ENCODE measurements at places on chromosomes 12 and 14.

GRCh38 chr12:75581515-75581914 is 70.1 kb upstream of the KRR1 start:
- no peak for DNase-seq

DNA sequence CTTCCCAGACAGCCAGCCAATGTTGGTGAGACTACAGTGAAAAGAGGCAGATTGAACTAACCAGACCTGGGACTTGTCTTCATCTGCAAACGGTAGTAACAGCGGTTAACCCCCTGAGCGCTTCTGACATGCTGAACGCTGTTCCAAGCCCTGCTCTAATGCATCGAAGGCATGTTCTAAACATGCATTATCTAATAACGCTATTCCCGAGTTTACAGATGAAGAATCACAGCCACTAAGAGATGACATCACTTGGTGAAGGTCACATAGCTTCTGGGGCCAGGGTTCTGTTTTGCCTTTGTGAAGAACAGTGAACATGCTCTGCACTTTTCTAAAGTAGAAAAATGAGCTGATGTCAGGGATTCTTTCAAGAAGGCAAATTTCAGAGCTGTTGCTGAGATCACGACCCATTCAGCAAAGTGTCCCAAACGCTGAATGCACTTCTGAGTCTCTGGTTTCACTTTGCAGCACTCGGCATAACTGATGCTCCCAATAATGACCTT is 56.0 kb downstream of the FOS start:
- DNase-seq, result no peak

- no peak for DNase-seq
Measured at GRCh38 chr12:54049108-54049507, 4.5 kb upstream of the HOXC4 start.

DNA sequence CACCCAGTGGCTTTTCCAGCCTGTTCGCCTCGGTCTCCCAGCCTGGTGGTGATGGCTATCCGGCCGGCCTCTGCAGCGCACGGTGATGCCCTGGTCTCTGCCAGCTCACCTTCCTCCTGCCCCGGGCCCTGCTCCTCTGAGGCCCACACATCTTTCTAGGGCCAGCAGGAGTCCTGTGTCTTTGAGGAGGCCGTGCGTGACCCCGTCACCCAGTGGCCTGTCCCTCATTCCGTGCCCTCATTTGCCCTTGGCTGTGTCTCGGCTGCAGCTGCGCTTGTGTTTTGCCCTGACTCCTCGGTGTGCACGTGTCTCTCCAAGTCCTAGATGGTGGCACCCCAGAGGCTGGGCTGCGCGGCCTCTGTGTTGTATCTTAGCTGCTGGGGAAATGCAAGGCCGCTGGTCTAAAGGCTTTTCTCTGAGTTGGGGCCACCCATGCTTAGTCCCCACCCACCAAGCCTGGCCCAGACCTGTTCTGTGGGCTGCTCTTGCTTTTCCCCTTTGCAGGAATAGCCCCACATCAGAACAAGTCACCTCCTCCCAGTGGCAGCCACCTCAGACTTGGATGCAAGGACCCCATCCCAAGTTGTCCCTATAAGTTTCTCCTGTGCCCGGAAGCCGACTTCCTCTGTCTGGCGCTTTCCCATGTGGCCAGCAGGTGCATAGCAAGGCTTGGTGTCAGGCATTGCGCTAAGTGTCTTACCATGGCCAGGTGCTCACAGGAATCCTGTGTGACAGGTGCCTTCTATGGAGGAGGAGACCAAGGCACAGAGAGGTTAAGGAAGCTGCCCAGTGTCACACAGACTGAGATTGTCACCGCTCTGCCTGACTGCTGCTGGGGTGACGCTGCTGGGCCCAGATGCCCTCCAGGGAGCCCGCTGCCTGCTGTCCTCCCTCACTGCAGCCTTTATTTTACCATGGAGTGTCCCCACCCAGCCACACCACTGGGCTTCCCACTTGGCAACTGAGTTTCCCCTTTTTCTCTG is 64.5 kb downstream of the TSPAN9 start:
- no peak for DNase-seq

DNA sequence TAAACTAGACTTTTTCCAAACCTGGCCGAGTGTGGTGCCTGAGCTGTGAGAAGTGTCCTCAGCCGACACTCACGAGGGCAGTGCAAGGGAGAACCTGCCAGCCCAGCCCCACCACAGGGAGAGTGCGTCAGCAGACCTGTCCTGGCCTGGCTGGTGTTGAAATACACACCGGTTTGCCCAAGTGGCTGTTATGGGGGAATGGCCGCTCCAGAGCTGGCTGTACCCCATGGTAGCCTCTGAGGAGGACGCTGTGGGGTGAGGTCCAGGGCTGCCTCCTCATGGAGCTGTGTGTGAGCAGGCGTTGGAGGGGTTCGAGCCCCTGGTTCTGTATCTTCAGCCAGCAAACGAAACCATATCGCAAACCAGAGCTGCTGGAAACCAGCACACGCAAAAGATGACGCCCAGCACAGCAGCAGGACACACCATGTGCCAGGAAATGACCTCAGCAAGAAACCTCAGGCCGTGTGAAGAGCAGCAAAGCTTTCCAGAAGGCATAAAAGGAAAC is 9.4 kb downstream of the ANKRD9 start:
- DNase-seq, result no peak

- no peak for DNase-seq
Measured at GRCh38 chr12:89475203-89475990, 49.2 kb downstream of the GALNT4 start.

- no peak for DNase-seq
Measured at GRCh38 chr12:105927564-105927963, 211.2 kb downstream of the NUAK1 start.

- DNase-seq, result no peak
Measured at GRCh38 chr12:52836042-52836466, 1.9 kb upstream of the KRT79 start.

GRCh38 chr14:95237121-95237957 is 80.0 kb upstream of the DICER1 start:
- no peak for DNase-seq

GRCh38 chr12:51520576-51521325 is 70.3 kb upstream of the SCN8A start:
- DNase-seq, result no peak

DNA sequence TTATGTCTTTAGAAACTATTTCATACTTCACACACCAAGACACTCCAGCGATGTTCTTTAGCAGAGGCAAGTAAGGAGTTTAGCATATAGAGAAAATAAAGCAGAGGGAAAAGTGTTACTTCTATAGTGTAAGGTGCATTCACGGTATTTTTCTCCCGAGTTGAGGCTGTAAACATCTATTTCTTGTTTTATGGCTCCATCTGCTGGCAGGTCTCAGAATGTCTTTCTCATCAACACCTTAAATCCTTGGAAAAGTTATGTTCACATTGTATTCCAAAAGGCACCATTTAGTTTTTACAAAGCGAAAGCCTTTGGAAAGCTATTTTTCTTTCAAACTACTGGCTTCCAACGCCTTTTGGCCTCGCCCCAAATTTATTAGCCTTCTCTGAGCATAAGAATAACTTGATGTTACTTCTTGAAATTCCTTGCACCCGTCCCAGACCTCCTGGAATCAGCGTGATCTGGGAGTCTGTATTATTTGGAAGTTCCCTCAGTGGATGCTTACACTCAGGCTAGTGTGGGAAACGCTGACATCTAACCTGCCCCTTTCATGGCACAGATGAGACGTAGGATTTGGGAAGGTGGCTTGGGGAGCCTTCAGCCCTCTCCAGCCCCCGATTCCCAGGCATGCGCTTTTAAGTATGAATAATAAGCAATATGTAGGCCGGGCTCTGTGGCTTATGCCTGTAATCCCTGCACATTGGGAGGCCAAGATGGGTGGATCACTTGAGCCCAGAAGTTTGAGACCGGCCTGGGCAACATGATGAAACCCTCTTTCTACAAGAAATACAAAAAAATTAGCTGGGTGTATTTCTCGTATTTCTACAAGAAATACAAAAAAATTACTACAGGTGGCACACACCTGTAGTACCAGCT is 1.9 kb upstream of the PIWIL1 start:
- DNase-seq, result peak; percentile 37

GRCh38 chr12:91383099-91383498 is 200.5 kb upstream of the DCN start:
- DNase-seq, result no peak
